Osteoblast (primary cell): ENCODE measurements at places on chromosomes 4 and X. TPM values are rescaled to one million over a fixed set of nuclear protein-coding genes. Genes with fewer than 3 reads are reported as not detected.

- no peak for DNase-seq
Measured at GRCh38 chrX:78839711-78840110, 92.2 kb downstream of the LPAR4 start.

DNA sequence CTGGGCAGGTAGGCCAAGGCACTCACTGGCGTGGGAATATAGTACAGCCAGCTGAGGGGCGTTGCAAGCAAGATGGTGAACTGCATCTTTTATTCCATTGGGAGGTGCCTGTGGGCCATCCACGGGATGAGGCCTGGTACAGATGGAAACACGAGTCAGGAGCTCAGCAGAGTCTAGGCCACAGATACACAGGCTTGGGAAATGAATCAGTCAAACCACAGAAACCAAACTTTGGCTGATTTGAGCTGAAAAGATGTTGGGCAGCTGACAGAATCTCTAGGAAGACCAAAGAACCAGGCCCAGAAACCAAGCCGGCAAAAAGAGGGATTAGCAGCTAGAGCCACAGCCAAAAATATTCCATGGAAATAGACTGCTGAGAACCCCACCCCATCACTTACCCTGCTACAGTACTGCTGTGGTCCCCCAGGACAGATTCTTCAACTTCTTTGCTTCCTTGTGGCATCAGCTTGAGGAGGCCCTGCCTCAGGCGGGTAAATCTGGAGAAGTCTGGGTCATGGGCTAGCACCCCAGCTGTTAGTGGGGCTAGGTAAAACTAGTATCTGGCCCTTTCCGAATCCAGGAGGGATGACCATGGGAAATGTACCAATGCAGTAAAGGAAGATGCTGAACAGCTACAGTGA is 75.4 kb downstream of the TMEM131L start:
- peak; percentile 91 for DNase-seq

NSG1 gene
- total RNA-seq, result not detected in 2 replicates

NEXMIF gene
- under 0.01 TPM in 1 of 2 replicates, not detected in the other for total RNA-seq

DNA sequence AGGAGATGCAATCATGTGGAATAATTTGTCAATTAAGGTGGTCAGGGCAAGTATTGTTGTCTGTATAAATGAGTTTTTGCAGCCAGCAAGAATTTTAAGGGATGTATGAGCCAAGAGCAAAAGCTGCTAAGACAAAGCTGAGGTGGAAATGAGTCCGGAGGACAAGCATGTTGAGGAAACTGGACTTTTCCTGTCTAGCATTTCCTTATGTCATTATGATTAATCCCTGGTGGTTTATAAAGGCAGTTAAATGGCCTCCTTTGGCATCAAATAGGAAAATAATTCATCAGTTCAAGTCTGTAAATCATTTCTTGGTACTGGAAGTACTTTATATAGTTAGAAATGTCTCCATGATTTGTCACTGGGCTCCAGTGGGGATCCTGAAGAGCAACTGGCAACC is 61.6 kb upstream of the TEX13A start:
- DNase-seq, result no peak

UFSP2 gene
- total RNA-seq, result 43.4 and 54.2 TPM in 2 replicates

- DNase-seq, result no peak
Measured at GRCh38 chr4:78650106-78651024, 98.8 kb downstream of the ANXA3 start.

- peak; percentile 96 for DNase-seq
Measured at GRCh38 chrX:154515966-154516655, at the start of gene FAM3A. TSS of gene FAM3A (minus strand) at chrX:154516232. CDS start at chrX:154515772, 460 bp downstream.

DNA sequence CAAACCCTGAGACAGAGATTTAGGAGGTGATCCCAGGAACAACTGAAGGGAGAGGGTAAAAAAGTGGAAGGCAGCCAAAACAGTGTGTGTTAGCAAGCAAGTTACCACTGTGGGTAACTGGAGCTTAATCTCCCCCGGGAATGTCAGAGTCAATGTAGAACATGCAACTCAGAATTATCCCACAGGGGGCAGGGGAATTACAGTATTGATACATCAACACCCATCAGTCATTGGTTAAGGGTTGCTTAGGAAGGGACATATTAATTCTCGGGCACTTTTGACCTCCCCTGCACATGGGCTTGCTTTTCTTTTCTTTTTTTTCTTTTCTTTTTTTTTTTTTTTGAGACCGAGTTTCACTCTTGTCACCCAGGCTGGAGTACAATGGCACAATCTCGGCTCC is 29.3 kb downstream of the CXorf58 start:
- DNase-seq, result no peak

DNA sequence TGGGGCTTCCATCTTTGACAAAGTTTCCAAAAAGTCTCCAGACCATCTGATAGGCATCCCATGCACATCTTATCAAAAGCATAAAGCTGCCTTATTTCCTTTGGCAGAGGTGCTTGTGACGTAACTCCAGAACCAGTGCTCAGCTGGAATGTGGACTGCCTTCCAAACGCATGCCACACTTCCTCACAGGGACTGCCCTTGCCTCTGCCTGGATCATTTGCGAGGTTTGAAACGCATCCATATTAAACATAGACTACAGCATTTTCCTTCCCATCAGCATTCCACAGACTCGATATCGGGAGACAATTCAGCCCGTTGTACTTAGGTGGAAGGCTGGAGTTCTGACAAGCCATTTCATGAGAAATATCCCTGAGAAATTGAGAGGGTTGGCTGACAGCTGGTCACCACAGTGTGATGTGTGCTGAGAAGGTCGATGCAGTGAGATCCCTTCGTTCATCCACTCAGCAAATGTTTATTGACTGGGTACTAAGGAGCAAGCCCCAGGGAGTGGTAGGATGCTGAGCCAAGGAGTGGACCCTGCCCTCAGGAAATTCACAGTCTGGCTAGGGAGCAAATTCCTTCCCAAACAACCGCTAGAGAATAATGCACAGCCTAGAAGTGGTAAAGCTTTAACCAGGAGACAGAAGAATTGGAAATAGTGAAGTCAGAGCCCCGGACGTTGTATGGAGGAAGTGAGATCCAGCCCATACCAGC is 376.0 kb downstream of the BCOR start:
- DNase-seq, result peak; percentile 93

- DNase-seq, result no peak
Measured at GRCh38 chr4:25358515-25359275, 18.4 kb upstream of the ANAPC4 start.

DNA sequence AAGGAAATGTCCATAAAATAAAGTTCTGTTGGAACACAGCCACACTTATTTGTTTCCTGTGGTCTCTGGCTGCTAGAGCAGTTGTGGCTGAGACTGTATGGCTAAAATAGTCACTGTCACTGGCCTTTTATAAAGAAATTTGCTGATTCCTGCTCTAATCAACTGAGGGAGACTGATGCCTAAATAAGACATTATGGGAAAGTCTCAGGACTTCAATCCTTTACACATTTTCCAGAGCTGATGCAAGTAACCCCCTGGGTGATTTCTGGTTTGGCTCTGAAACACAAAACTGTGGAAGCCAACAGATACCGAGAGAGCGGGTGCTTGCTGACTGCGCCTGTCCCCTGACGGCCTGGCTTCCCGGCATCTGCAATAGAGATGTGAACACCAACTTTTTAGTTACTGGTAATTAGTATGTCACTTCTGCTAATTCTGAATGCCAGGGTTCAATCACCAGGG is 64.0 kb downstream of the POLR2B start:
- no peak for DNase-seq

DNA sequence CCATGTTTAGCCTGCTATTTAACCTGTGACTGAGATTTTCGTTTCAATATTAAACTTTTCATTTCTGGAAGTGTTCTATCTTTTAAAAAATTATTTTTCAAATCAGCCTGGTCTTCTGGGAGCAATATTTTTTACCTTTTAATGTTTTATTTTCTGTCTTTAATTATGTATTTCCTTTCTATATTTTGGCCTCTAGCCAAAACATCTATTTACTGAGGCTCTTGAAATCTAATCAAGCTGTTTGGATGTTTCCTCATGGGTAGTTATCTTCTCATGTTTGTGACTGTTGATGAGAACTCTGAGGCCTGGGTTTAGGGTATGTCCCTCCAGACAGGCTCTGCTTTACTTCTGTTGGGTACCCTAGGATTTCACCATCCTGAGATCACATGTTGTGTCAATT is 10.3 kb upstream of the SLC10A4 start:
- no peak for DNase-seq

- peak; percentile 76 for DNase-seq
Measured at GRCh38 chr4:84501721-84502267, 2.7 kb upstream of the NKX6-1 start.

DNA sequence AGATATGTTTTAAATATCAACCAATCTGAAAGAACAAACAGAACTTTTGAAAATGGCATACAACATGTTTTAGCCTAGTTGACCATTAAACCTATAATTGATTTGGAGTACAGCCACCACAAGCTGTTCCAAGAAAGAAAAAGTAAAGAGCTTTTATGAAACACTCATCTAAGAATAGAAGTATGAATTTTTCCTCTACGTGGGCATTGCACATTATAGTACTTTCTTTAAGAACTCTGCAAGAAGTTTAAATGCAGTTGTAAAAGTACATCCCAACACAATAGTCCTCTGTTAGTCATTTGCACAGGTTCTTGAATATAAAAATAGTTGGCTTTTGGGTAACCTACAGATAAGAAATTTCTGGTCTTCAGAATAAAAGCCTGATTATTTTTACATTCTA is 933.6 kb upstream of the ADGRL3 start:
- no peak for DNase-seq

- no peak for DNase-seq
Measured at GRCh38 chr4:138868562-138868961, 147.0 kb upstream of the NOCT start.

DNA sequence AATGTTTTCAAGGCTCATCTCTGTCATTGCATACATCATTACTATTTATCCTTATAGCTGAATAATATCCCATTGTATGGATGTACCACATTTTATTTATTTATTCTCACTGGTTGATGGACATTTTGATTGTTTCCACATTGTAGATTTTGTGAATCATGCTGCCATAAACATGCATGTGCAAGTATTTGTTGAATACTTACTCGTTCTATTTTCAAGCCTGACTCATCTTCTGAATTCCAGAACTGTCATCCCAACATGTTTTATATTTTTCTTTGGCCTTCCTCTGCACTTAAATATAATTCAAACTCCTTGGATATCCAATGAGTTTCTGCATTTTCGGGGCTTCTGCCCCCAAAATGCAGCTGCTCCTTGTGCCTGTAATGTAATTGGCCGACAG is 77.6 kb downstream of the MXRA5 start:
- no peak for DNase-seq

DNA sequence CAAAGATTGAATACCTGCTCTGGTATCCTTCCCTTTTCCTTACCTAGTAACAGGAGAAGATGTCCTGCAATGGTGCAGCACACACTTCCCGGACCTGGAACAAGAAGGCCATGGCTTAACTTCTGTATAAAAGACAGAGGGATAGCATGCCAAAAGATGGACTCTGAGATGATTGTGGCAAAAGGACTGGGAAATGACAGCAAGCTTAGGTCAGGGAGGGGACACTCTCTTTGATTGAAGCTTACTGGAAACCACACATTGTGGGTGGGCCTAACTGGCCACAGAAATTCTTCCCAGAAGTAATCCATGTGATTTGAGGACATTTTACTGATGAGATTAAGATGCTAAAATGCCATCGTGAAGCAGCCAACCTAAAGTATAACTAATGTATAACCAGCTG is 71.0 kb upstream of the OTUD4 start:
- DNase-seq, result no peak

GRCh38 chrX:49309401-49309981 is 6.0 kb downstream of the GAGE10 start:
- no peak for DNase-seq

GRCh38 chr4:186037692-186038658 is 31.0 kb upstream of the TLR3 start:
- peak; percentile 89 for DNase-seq

P2RY4 gene
- under 0.01 and 0.29 TPM in 2 replicates for total RNA-seq

DNA sequence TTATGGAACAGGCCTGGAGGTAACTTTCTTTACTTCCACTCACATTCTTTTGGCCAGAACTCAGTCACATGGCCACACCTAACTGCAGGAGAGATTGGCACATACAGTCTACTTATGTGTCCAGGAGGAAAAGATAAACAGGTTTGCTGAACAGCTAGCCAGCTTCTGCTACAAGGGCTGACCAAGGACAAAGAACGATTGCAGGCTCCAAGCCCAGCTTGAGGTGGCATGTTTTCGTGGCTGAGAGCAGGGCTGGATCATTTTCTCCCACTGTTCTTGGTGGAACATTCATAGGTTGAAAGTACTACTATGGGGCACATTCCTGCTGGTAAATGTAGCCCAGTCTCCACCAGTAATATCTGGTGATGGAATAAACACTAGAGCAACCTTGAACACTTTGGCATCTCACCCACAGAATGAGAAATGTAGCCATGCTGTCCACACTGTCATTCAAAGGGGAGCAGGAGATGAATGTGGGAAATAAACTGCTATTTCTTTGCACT is 28.2 kb downstream of the NHS start:
- no peak for DNase-seq

DRP2 gene
- 0.59 and 0.72 TPM in 2 replicates for total RNA-seq

DNA sequence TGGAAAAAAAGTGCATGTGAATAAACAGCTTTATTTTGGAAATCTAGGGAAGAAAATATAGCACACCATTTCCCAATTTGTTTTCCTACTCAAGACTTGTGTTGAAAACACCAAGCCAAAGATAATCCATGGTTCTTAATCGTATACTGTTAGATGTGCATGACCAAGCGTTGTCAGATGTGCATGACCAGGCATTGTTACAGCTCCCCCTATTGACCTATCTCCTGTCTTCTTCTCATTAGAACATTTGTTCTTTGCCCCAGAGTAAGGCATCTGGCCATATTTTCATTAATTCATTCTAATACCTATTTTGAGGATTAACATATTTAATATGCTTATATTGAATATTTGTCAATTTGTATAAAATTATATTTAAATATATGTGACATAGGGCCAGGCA is 14.4 kb upstream of the VCX start:
- no peak for DNase-seq

- peak; percentile 65 for DNase-seq
Measured at GRCh38 chr4:153318696-153319320, 25.7 kb upstream of the MND1 start.

AMER1 gene
- total RNA-seq, result 2.4 and 2.5 TPM in 2 replicates

GRCh38 chrX:155070663-155070974 is 317 bp downstream of the CMC4 start:
- DNase-seq, result no peak

GRCh38 chrX:40088803-40089540 is 8.8 kb downstream of the BCOR start:
- peak; percentile 38 for DNase-seq
